ENCODE measurements at places on chromosomes 7 and 10.

DNA sequence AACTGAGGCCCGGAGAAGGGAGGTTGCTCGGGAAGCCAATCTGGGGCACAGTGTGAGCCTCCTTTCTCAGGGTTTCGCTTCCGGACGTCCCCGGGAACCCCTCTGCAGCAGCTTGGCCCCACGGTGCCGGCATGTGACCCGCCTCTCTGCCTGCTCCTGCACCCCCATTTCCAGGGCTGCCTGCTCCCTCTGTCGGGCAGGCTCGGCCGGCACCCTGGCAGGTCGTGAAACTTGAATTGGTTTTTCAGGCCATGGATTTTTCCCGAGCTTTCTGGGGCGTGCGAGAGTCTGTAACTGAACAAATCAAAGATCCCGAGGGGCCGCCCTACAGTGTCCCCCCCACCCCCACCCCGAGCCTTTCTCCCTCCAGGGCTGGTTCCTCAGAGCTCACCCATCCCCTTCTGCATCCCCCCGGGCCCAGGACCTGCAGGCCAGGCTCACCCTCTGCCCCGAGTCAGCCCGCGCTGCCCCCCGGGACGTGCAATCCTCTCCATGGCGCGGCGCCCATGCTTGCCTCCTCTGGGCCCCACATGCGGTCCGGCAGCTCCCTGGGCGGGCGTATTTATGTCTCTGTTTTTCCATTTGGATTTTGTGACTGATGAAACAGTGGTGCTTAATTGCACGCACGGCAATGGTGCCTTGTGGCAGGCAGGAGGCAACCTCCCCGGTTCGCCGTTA lies 58.1 kb downstream of the UNCX start:
- no peak for DNase-seq

- DNase-seq = no peak
Measured at GRCh38 chr7:18656362-18656761, 160.8 kb downstream of the HDAC9 start.

- no peak for DNase-seq
Measured at GRCh38 chr10:28411648-28412047, 108.8 kb upstream of the MPP7 start.

GRCh38 chr7:140920745-140921144 lies 4.0 kb downstream of the BRAF start:
- DNase-seq = no peak

- no peak for DNase-seq
Measured at GRCh38 chr7:24496036-24496435, 77.2 kb upstream of the PALS2 start.

DNA sequence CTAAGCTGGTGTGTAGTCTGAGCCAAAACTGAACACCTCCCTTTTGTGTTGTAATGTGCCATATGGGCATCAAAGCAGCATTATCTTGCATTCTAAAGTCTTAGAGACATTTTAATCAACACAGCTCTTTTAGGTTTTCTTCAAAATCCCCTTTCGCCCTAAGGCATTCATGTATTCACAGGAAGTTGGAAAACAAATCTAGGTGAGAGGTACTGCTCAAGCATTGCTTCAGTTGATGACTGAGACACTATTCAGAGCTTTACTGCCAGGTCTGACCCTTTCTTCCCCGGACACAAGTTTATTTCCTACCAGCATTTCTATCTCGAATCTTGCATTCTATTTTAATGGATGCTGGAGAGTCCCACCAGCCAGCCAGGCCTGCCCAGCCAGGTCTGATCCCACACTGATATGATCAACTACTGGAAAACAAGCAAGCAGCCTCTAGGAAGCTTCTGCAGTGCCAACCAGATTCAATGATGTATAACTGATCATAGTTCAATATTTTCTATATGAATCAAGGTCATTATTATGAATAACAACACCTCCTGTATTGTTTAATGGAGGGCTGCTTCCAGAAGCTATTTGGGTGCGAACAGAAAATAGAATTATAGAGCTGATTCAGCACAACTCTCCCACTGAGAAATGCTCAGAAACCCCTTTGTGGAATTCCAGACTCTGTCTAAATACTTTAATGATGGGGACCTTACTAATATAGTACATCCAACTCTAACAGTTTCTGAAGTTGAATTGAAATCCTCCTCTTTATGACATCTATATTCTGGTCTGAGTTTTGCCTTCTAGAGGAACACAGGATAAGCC lies 4.0 kb upstream of the BRAF start:
- no peak for DNase-seq

GRCh38 chr7:90465816-90466215 lies 3.6 kb upstream of the PTTG1IP2 start:
- no peak for DNase-seq

- DNase-seq = no peak
Measured at GRCh38 chr10:99425204-99425603, 5.2 kb downstream of the GOT1 start.

DNA sequence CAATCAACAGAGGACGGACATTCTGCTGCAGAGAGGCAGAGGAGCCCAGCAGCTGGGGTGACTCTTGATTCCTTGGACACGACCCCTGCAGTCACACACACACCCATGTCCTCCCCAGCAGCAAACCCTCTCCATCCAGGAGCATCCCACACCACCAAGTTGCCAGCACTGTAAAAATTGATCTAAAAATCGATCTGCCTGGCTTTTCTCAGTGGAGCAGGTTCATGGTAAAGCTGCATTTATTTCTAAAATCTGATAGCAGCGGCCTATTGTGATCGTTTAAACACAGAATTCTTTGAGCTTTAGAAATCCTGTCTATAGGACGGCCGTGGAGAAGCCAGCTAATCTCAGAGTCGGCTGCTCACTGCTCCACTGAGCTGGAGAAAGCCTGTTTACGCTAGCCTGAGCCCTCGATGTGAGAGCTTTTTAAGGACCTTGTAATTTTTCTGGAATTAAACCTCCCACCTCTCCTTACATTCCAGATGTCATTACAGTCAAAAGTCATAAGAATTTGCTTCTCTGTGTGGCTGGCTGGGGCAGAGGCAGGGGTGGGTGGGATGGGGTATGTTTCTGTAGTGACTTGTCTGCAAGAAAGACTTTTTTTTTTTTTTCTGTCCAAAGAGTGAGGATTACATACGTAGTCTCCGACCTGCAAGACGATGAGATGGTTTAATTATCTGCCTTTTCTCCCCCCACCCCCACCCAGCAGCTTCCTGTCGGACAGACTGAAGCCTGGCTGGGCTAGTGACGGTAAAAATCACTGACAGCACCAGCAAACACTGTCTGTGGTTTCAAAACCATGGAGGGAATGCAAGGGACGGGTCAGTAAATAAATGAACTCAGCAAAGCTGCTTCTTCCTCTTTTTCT lies 31.6 kb downstream of the TRIM8 start:
- no peak for DNase-seq

GRCh38 chr7:1063361-1063760 lies 19.0 kb downstream of the GPR146 start:
- no peak for DNase-seq

DNA sequence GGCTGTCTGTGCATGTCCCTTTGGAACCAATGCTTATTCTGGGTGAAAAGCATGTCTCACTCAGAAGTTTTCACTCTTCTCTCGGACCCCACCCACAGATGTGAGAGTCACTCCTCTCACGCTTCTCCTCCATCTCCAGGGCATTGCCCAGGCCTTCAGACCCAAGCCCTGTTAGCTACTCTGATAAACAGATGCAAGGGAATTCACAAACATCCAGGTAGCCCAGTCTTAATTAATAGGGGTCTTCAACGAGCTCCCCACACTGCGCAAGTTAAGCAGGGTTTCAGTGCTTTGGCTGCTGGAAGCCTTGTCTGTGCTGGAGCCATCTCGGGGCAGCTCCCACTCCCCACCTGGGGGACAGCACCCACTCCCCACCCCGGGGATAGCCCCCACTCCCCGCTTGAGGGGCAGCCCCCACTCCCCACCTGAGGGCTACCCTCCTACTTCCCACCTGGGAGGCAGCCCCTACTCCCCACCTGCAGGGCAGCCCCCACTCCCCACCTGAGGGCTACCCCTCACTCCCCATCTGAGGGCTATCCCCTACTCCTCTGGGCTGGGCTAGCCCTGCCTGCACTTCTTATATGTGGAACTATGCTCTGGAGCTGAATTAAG lies 8.7 kb downstream of the PKD1L1 start:
- no peak for DNase-seq

GRCh38 chr10:132385721-132386418 lies 11.1 kb upstream of the PWWP2B start:
- no peak for DNase-seq

DNA sequence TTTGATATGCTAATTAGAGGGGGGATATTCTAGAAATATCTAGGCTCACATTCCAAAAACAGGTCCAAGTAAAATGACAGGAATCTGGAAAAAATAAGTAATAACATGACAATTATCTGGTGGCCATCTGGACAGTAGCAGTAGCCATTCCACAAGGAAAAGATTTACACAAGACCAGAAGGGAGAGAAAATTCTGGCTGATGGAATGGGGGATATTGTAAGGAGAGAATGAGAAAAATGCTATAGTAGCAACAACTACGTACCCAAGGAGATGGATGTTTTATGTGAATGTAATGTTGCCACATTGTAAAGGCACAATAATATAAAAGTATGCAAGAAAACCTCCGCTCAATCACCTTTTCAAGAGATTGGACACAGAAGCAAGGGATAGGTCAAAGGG lies 5.4 kb downstream of the MYOF start:
- DNase-seq = no peak

Measured in gastrocnemius medialis (tissue), 4 donors.